ENCODE measurements at places on chromosomes 2 and 18.

DNA sequence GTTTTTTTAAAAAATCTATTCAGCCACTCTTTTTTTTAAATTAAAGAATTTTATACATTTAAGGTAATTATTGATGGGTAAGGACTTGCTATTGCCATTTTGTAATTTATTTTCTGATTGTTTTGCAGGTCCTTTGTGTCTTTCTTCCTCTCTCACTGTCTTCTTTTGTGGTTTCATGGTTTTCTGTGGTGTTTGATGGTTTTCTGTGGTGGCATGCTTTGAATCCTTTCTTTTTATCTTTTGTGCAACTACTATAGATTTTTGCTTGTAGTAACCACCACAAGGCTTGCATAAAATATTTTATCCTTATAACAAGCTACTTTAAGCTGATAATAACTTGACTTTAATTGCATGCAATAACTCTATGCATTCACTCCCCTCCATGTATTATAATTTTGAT, 31.5 kb upstream of the SLC4A10 start:
- DNase-seq: no peak

GRCh38 chr2:171394164-171394740, 39.5 kb downstream of the METTL8 start:
- no peak for DNase-seq

- no peak for DNase-seq
These were observed at the start of gene DSC1 for GRCh38 chr18:31162825-31163435. DSC1 (minus strand) TSS chr18:31162856; CDS start chr18:31162594, 262 bp downstream.

- DNase-seq: no peak
These were observed 286.2 kb upstream of the EPAS1 start for GRCh38 chr2:46010925-46011490.

DNA sequence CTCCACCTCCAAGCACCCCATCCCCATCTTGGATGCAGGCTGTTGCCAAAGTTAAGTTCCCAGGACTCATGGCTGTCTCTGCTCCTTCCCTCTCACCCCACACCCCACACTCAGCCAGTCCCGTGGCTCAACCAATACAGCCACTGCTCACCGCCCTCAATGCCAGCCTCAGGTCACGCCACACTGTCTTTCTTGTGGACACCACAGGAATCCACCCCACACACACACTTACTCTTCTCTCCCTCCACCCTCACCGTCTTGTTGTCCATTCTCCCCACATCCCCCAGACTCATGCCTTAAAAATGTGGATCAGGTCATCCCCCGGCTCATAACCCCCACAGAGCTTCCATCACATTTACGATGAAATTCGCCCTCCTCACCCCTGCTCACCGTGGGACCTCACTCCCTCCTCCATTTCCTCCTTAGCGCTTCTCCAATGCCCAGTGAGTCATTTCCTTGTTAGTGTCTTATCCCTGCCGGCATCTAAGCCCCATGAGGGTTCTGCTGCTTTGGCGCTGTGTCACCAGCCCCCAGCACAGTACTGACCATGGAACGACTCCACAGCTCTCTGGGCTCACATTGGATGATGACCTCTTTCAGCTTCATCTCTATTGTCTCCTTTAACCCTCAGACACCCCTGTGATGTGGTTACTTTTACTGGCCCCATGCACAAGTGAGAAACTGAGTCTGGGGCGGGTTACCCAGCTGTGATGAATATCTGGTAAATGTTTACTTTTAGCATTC, 13.8 kb downstream of the MLPH start:
- DNase-seq: no peak

DNA sequence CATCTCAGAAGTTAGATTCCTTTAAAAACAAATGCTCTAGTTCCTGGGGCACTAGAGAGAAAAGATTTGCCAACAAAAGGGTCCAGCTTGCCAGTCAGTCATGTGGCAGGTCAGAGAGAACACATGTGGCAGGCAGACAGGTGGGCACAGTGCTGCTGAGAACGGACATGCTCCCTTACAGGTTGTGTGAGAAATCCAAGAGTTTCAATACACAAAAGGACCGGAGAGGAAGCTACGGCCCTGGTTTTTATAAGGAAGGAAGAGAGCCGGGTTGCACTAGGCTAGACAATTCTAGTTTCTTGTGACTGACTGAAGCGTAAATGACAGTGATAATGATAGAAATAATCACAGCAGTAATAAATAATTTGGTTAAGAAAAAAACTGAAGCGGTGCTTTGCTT, 18.3 kb downstream of the CDC42EP3 start:
- no peak for DNase-seq

- DNase-seq: no peak
These were observed 80.8 kb upstream of the AGAP1 start for GRCh38 chr2:235413064-235413463.

DNA sequence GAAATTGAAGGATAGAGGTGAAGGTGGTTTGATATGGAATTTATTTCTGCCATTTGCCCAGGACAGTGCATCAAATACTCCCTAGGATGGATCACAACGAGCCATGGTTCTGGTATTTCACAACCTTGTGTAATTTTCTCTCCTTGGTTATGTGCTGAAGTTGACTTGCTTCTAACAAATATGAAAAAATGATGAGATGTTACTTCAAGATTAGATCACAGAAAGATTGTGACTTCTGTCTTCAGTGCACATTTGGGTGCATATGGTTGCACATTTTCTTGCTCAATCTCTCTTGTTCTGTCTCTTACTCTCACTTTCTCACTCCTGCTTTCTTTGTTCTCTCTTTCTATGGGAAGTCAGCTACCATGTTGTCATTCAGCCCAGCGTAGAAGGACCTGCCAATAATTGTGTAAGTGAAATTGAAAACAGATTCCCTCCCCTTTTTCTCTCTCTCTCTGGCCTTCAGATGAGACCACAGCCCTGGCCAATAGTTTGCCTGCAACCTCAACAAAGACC, 104.6 kb upstream of the RMDN2 start:
- no peak for DNase-seq

DNA sequence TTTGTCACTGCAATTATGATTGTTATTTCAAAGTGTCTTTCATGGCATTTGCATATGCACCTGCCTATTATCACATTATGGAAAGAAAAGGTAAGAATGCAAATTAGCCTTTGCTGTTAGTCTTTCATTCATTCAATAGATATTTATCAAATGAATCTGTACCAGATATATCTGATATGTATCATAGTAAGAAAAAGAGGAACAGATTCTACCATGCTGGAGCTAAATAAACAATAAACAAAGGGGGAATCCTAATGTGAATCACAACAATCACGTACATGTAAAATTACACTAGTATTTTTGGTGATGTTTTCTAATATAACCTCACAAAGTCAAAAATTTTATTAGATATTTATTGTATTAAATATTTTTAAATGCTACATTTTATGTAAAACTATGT, 446.4 kb downstream of the THSD7B start:
- no peak for DNase-seq

DNA sequence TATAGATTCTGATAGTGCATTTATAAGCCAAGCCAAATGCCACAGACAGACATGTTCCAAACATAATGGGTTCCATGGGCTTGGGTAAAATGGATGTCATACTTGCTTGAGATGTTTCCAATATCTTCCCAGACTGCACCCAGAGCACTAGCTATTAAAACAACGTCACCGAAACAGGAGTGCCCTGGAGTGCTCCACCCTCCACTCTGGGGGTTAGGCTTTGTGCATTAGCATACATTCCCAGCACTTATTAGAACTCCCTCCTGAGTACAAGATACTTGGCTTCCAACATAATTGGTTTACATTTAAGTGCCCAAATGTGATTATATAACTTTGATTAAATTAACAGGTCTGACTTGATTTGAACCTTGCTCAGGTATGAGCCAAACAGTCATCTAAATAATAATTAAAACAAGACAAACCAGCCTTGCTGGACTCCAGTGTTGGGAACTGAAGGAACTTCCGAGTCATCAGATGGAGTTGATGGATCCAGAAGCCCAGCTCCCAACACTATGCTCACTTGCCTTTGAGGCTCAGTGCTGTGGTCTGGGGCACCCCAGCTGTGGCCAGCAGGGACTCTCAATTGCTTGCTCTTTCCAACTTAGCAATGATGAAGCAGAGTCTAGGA, 60.5 kb upstream of the LGALSL start:
- DNase-seq: no peak

GRCh38 chr2:208370881-208371633, 35.5 kb upstream of the PTH2R start:
- no peak for DNase-seq

DNA sequence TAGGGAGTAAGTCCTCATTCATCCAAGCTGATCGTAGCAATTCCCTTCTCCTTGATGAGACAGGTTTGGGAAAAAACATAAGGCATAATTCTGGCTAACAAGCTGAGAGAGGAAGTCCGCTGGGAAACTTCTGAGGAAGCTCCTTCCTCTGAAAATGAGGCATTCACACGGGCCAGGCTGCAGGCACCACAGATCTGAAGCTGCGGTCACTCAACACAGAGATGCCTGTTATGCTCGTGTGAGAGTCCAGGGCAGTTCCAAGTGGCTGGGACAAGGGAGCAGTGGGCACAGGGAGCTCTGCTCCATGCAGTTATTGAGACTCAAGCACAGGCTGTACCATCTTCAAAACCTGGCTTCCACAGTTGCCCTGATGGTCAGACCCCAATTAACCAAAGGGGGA, 200.9 kb upstream of the ID2 start:
- no peak for DNase-seq

- DNase-seq: no peak
These were observed 106.1 kb downstream of the ZNF516 start for GRCh38 chr18:76388891-76389423.

DNA sequence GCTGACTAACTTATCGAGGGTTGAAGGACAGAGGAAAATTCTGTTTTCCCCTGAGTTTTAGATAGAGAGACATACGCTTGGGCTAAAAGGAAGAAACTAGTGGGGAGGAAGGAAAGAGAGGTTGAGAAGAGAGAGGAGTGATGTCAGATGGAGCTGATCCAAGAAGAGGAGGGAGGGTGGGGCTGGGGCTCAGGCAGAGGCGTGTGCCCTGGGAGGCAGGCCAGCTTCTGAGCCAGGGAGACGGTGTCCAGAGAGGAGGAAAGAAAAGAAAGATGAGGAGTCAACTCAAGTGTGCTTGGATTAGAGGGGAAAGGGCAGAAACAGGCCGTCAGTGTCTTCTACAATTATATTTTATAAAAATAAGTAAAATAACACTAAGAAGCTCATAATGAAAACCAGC, 56.2 kb downstream of the EMILIN2 start:
- no peak for DNase-seq

DNA sequence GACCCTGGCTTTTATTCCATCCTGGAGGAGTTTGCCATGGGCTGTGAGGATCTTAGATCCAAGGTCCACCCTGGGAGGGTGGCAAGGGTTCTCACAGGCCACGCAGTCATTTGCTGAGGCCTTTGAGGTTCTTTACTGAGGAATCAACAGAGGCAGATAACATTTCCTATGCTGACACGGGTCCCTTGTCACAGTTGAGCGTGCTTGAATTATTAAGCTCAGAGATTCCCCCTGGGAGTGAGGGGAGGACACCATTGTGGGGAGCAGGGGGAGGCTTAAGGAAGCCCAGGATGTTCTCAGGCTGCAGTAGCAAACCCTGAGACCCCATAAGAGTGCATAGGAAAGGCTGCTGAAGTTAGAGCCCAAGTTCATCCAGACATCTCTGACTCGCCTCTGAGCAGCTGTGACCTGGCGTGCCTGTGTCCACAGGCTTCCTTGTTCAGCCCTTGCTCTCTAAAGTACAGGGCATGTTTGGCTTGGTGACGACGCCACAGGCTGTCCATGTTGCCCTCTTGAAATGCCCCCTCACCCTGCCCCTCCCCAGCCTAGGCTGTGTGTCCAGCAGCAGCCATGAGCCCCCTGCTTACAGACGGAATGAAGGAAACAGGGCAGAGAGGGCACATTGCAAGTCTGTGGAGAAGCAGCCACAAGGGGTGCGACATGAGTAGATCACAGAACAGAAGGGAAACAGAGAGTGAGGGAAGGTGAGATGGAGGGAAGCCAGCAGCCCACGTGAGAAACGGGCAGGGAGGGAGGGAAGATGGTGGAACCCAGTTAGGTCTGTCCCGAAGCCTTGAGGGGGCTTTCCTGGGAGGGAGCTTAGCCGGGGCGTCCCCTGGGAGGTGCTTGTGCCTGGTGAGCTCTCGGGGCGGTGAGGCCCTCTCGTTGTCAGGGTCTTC, 34.0 kb downstream of the NAPG start:
- no peak for DNase-seq

- no peak for DNase-seq
These were observed 84.9 kb downstream of the CMPK2 start for GRCh38 chr2:6780765-6781274.

DNA sequence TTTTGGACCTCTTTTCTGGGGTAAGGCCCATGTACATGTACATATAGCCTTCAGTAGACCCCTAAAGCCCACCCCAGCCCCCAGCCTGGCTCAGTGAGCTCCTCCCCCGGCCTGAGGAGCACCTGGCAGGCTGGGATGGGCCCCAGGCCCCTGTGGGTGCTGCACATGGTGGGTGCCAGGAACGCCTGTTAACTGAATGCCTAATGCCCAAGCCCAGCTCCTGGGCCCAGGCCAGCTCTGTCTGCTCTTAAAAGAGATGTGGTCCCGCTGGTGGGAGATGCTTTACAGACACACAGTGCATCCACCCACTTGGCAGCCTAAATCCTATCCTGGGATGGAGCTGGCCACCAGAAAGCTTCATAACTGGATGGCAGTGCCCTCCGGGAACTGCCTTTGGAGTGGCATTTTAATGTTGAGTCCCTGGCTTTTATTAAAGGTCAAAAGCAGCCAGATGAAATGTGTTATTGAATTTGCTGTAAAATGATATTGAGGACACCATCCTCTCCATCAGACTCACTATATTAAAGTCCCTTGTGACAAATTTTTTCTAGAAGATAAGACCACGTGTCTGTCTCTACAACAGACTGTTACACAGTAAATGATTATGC, 7.7 kb upstream of the OXER1 start:
- no peak for DNase-seq

DNA sequence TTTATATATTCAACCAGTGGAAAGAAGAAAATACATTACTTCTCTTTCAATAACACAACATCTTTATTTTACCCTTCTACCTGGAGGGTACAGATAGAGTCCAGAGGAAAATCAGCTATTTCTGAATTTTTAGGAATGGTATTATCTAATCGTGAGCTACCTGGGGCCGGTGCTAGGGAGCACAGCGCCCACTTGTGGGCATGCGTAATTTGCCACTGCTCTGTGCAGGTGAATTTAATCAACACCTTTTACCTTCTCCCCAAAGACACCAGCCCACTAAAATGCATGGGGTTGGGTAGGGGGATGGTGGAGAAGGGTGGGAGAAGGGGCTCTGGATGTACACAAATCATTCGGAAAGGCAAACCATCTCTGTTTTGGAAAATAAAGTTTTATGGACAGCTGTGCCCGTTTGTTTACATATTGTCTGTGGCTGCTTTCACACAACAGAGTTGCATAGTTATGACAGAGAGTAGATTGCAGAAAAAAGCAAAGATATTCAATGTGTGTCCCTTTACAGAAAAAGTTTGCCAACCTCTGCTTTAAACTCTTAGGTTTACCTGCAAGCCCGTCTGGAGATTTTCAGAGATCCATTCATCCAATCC, 51.5 kb upstream of the DCC start:
- DNase-seq: peak; percentile 34

DNA sequence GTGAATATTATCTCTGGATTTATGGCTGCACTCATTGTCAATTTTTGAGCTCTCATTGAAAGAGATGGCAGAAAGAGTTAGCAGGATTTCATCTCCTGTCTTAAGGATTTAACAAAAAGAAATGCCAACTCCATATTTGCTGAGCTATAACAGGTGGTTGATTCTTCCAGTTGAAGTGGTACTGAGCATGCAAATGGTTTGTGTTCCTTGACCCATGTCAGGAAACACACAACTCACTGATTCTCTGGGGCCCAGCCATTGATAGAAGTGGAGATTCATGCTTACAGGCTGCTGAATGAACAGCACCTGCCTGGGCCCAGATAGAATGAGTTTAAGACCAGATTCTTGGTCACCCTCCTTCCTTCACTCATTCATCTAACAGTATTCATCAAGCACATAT, 128.8 kb downstream of the CERS6 start:
- no peak for DNase-seq
